ENCODE measurements at places on chromosomes 4 and X.
A peak's percentile ranks its signal among the peaks of the same experiment; 100 is the strongest.

DNA sequence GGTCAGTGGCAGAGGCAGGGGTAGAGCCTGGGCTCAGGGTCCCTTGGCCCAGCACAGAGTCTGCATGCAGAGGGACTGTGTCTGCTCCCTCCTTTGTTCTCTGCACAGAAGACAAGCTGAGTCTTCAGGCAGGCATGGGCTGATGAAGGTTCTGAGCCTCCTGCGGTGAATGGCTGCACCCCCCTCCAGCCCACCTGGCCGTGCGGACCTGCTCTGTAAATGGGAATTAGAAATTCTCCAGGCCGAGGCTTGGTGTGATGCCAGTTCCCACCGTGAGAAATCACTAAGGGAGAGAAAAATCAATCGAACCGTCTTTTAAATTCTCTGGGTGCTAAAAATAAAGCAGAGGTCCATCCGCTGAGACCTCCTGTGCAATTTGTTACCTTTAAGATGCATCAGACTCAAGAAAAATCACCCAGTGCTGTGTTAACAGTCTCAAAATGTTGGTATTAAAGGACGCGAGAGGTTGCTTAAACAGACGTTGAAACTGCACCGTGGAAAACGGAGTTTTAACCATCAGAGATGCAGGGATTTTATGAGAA lies 96.0 kb downstream of the WFS1 start:
- no peak for DNase-seq

DNA sequence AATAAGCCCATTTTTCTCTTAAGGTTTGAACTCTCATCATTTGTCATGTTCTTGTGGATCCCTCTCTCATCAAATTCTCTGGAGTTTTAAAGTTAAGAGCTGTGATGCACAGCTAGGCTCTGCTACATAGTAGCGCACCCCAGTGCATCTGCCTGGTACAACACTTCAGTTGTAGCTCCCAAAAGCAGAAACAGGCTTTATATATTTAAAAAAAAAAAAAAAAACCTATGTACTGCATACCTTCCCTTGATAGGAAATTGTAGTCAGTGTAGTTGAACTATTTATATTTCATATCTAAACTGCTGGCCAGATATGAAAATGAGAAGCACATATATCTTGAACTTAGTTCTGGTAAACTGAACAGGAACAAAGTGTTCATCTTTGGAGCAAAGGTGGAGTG lies 131.4 kb downstream of the KLHL13 start:
- DNase-seq = no peak

DNA sequence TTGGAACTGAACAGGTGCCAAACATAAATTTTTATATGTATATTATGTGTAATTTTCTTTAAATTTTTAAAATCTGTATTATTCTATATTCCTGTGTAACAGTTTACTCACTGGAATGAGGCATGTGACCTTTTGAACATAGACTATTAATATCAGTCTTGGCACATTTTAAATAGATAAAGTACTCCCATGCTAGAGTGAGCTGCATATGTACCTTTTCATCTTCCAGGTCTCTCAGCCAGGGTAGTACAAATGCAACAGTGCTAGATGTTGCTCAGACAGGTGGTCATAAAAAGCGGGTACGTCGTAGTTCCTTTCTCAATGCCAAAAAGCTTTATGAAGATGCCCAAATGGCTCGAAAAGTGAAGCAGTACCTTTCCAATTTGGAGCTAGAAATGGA lies 242.0 kb downstream of the RAPGEF2 start:
- no peak for DNase-seq

GRCh38 chr4:181517491-181517890 lies 725.7 kb upstream of the TENM3 start:
- DNase-seq = peak; percentile 31

GRCh38 chrX:21781525-21781924 lies 23.6 kb upstream of the SMPX start:
- DNase-seq = peak; percentile 9

- DNase-seq = no peak
These were observed 16.6 kb upstream of the TCEAL5 start for GRCh38 chrX:103293118-103293517.

DNA sequence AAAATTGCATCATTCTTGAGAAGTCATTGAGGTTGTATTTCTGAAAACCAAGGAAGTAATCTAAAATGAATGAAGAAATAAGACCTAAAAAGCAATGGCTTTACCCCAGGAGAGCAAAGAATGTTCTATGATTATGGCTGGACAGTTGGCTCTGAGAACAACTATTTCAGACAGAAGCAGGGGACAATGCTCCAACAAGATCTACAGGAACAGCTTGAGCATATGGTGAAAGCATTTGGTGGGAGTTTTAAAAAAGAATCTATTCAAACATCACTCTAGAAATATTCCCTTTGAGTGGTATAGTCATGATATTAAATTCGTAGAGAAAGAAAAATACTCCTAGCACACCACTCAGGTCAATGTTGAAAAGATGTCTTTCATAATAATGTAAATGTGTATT lies 26.7 kb downstream of the DYNLT3 start:
- no peak for DNase-seq

GRCh38 chr4:53676402-53676871 lies 85.2 kb upstream of the LNX1 start:
- DNase-seq = peak; percentile 71

DNA sequence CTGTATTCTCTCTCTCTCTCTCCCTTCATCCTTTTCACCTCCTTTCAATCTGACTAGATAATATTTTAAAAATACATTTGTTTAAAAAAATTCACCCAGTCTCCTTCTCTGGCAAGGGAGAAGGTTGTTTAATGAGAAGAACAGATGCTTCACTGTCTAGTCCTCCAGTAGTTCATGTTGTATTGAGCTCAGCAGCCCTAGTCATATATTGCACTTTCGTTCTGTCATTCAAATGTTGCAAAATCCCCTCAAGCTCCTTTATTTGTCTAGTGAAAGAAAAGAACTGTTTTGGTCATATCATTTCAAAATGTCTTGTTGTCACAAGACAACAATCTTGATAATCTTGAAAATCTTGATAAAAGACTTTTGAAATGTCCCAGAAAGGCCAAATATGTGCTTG lies 248.0 kb downstream of the GALNTL6 start:
- DNase-seq = no peak

- DNase-seq = no peak
These were observed 183.4 kb downstream of the NPFFR2 start for GRCh38 chr4:72215198-72215597.

DNA sequence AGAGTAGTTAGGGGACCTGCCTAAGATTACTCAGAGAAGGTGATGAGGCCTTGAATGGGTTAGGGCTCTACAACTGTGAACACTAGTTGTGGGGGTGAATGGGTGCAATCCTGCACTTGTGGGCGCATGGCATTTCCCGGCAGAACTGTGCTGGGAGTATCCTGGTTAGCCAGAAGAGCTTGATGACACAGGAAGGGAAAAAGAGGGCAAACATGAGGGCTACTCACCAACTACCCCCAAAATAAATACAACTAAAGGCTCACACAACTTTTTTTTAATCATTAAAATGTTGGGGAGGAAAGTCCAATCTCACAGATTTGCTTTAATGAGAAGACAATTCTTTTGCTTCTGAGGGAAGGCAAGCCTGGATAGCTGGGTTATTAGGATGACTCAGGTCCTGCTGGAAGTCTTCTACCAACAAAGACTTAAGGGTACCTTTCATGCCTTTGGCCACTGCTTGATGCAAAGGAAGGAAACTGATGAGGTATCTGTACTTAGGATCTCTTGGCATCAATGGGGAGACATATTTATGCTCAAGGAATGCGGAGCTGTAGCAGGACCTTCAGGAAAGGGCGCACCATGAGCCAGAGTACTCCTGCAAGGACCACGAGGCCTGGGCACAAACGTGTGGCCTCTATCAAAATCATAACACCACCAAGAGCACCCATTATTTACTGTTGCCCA lies 2.6 kb downstream of the PHKA2 start:
- no peak for DNase-seq

- DNase-seq = peak; percentile 45
These were observed 27.2 kb downstream of the AASDH start for GRCh38 chr4:56360071-56360470.

- DNase-seq = no peak
These were observed 5.9 kb upstream of the C4orf17 start for GRCh38 chr4:99504804-99505502.

DNA sequence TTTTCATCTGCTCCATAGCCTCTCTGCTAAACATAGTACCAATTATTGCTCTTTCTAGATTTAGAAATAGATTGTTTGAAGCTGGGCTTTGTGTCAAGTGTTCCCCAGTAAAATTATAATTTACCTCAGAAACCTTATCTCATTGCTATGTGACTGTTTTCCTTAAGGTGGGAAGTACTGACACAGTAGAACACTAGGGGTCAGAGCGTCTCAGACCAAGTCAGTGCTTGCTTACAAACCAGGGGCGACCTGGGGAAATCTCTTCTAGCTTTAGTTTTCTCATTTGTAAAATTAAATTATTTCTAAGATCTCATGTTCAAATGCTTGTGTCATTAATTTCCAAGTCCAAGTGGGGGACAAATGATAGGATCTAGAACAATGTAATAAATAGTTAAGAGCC lies 360.4 kb downstream of the RAPGEF2 start:
- DNase-seq = no peak

DNA sequence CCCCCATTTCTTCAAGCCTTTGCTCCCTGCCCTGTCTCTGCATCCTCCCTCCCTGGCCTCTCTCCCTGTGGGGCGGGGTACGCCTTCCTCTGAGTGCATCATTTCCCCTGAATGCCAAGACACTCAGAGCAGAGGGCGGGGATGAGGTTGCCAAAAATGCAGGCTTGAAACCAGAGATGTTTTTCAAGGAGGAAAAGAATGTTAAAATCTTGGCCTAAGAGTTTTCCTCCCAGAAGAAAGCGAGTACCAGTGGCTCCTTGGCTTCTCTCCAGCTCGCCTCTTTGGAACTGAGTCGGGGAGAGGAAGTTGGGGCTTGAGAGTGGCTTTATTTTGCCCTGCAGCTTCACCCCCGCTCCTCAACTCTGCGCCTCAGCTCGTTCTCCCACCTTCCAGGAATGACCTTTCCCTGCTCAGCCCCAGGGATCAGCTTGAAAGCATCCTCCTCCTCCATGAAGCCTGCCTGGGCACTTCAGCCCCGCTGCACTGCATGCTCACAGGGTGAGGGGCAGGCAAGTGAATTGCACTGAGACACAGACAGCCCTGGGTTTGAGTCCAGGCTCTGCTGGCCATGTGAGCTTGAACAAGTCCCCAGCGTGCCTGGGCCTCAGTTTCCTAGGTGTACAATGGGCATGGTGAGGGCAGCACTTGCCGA lies 57.5 kb upstream of the SORCS2 start:
- DNase-seq = peak; percentile 97

- no peak for DNase-seq
These were observed 164.4 kb downstream of the CXXC4 start for GRCh38 chr4:104330125-104330905.

GRCh38 chr4:130808492-130808891 lies 1712.5 kb downstream of the C4orf33 start:
- DNase-seq = peak; percentile 14

DNA sequence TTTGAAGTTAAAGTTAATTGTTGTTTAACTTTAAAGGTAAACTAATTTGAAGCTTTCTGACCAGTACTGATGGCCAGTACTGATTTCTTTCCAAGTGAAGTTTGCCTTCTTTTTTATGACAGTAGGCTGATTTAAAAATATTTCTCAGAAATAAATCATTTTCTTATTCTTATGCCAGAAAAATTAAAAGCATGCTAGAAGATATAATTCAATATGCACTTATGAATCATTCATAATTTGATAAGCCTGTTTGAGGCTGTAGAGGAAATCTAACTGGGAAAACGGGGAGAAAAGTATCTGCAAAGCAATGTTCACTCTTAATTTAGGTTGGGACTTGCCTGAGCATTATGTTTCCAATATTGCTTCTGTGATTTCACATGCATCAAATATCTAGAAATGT lies 1112.0 kb upstream of the INTU start:
- DNase-seq = no peak

GRCh38 chr4:151599863-151600262 lies 160.9 kb downstream of the GATB start:
- no peak for DNase-seq

DNA sequence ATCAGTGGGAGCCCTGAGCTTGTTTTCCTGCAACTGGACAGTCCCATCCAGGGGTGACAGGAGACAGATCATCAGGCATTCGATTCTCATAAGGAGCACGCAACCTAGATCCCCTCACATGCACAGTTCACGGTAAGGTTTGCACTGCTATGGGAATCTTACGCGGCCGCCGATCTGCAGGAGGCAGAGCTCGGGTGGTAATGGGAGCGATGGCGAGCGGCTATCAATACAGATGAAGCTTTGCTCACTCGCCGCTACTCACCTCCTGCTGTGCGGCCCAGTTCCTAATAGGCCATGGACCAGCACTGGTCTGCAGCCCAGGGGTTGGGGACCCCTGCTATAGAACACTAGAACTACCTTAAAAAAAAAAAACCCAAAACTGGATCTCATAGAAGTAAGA lies 45.4 kb downstream of the ARSD start:
- no peak for DNase-seq

DNA sequence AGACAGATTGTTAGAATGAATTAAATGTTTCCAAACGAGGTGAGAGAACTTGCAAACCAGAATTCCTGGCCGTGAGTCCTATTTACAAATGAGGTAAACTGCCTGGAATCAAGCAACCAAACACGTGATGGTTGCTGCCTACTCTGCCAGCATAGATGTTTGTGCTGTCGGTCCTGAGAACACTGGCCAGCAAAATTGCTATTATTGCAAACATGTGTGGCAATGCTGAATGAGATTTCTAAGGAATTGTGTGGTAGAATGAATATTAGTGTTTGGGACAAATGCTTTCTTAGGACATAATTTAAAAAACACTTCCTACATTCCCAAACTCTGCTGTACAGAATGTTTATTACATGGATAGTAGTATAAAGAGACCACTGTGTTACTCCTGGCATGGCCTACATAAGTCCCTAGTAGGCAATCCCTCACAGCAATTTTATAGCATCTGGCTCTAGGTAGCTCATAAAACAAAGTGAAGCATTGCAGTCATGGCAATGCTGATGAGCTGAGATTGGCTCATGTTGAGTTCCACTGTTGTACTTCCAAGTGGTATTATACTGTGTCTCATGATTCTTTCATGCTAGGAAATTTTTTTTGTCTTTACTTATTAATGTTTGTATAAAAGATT lies 605.2 kb upstream of the EPHA5 start:
- no peak for DNase-seq

GRCh38 chr4:25903900-25904747 lies 9.9 kb upstream of the SMIM20 start:
- no peak for DNase-seq

GRCh38 chrX:145609951-145610511 lies 207.6 kb upstream of the SLITRK2 start:
- peak; percentile 39 for DNase-seq

All from fibroblast of upper back skin (primary cell).